Left lobe of liver (tissue), 2 donors: ENCODE measurements at places on chromosomes 4 and X.

DNA sequence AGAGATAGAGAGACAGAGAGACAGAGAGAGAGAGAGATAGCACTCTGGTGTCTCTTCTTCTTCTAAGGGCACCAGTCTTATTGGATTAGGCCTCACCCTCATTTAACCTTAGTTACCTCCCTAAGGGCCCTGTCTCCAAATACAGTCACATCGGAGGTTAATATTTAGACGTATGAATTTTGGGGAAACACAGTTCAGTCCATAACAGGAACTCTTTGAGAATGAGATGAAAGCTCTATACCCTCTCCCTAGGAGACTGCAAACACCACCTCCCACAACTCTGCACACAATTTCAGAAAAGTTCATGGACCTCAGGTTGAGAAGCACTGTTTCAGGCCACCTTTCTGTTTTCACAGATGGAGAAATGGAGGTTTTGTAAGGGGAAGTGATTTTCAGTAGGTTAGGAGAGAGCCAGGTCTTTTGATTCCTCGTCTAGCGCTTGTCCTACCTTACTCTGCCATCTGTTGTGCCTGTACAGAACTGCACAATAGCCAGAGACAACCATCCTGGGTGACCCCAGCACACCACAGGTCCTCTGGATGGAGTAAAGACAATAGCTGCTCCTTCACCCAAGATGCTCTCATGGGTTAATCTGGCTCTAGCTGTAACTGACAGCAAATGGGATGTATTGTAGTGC, 16.9 kb upstream of the LOC101059915 start:
- DNase-seq = no peak

- no peak for DNase-seq
These were observed 61.4 kb downstream of the AGA start for GRCh38 chr4:177380730-177381287.

- peak; percentile 49 for DNase-seq
These were observed at the start of gene LDB2 for GRCh38 chr4:16897991-16898827. Gene LDB2, minus strand, starts transcription at chr4:16898645.

DNA sequence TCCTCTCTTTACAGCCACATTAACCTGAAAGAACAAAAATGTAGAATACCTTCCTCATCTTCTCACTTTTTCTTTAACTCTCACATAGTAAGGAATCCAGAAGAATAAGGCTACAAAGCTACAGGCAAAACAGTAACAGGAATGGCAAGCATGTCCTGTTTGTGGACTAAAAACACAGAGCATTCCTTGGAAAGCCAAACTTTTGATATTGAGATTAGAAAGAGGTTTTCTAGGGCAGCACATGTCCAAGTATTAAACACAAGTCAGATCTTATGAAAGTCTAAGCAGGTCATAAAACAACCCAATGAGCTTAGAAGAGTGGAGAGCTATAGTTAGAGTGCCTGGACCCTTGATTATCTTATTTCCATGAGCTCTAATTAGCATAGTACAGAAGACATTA, 58.2 kb upstream of the FAM9C start:
- DNase-seq = no peak

DNA sequence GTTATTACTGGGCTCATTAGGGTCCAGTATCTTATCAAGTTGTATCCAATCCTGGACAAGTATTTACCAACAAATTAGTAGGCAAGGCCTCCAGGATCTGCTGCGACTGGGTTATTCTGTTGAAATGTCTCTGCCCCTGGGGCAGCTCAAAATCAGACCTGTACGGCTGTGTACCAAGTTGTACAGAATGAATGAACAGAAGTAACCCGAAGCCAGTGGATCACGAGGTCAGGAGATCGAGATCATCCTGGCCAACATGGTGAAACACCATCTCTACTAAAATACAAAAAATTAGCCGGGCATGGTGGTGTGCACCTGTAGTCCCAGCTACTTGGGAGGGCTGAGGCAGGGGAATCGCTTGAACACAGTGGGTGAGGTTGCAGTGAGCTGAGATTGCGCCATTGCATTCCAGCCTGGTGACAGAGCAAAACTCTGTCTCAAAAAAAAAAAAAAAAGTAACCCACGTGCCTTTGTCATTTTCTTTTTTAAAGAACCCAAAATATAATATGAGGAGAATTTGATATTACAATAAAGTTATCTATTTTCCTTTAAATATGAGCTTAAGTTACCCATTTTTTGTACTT, 127.3 kb downstream of the CBR4 start:
- no peak for DNase-seq

- no peak for DNase-seq
These were observed 10.5 kb downstream of the PPAT start for GRCh38 chr4:56424697-56425514.

- no peak for DNase-seq
These were observed 56.8 kb upstream of the FAT1 start for GRCh38 chr4:186780291-186781031.

DNA sequence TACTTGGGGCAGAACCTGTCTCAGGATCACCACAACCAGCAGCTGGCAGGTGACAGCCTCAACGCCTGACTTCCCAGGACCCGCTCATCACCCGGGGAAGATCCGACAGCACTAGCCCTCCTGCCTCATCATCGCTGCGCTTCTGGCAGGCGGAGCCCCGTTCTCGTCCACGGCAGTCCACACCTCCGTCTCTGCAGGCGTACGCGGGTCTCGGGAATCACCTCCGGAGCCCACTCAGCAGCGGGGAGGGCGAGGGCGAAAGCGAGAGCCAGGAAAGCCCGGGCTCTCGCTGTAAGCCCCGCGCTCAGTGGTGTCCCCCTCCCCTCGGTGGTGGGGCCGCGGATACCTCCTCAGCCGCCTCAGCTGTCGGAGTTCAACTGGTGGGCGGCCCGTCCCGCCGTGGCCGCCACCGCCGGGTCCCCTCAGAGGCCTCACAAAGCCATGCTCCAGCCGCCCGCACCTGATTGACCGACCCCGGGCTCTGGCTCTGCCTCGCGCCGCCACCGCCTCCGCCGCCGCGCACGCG, 518 bp upstream of the CNKSR2 start:
- peak; percentile 44 for DNase-seq

DNA sequence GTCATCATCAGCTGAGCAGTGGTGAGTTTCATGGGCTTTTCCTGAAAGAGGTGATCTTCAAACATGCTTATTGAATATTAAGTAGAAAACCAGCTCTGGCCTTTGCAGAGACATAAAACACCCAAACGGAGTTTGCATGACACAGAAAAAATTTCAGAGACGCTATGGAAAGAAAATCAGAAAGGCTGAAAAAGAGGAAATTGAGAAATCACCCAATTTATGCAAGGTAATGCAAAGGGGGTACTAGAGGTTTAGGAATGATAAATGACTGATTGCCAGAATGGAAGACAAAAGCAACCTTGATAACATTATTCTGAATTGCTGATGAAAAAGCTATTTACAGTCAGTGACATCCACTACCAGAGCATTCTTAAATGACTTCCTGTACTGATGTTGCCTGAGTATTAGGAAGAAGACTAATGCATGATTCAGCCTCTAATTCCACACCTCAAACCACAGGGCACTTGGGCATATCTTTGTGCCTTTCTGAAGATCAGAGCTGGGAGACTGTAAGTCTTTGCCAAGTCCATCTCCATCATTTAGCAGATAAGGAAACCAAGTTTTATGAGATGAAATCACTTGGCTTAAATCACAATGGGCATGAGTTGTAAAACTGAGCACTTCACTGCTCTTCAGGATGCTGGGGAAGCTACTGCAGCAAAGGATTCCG, 565.7 kb downstream of the PPARGC1A start:
- no peak for DNase-seq

DNA sequence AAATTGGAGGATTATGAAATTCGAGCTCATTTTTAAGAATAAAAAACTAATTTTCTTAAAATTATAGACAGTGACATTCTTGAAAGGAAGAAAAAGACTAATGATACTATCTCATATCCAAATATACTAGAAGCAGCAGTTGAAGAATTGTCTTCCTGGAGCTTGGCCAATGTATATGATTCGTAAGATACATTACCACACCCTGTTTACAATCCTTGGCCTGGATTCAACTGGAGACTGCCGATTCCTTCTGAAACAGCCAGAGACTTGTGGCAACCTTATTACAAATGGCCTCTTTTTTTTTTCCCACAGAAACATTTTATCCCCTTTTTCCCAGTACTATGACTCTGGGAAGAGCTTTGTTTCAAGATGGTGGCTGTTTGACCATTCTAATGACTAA, 571.2 kb upstream of the FAT1 start:
- no peak for DNase-seq

DNA sequence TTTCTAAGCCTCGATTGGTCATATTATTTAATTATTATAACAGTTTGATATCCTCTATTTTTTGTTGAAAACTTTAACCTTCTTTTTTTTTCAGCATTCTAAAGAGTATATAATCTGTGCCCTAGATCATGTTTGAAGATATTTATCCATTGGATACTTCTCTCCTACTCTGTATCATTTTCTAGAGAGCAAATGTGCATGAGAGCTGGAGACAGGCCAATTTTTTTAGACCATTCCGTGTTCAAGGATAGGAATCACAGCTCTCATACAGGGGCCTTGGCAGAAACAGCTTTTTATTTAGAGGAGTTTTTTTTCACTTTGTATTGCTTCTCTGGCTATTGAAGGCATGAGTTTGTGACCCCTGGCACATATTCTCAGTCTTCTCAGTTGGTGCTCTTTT, 57.7 kb upstream of the TBC1D14 start:
- no peak for DNase-seq

DNA sequence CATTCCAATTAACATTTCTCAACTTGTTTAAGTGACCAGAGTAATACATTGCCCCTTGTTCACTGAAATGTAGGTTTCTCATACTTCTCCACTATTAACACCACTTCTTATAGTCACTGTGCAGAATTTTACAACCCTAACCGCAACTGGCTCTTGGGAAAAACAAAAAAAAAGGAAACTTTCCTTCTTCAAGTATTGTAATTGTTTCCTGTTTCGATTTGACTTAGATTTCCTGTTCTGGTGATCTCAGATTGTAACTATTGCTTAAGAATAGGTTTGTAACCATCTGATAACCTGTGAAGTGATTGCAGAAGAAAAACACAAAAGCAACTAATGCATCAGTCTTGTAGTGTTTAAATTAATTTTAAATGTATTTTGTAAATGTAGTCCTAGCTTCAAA, 594.7 kb upstream of the GALNT7 start:
- DNase-seq = no peak

GRCh38 chr4:100908540-100908939, 390.7 kb upstream of the EMCN start:
- no peak for DNase-seq

DNA sequence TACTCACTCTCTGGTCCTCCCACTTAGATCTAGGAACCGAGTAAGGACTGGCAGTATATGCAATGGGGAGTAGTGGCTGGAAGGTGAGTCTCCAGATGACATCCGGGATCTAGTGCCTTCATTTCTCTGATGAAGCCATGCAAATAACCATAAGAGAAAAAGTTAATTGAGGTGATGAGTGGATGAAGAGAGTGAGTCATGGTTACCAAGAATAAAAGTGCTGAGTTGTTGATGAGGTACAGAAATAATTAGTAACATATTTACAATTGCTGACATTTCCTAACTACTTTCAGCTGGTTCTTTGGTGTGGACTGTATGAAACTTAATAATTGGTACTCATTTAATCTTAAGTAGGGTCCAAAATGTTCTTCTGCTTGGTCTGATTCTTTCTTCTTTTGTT, 146.7 kb upstream of the PITX2 start:
- DNase-seq = no peak

- DNase-seq = no peak
These were observed 90.0 kb upstream of the GRPR start for GRCh38 chrX:16033331-16033730.

DNA sequence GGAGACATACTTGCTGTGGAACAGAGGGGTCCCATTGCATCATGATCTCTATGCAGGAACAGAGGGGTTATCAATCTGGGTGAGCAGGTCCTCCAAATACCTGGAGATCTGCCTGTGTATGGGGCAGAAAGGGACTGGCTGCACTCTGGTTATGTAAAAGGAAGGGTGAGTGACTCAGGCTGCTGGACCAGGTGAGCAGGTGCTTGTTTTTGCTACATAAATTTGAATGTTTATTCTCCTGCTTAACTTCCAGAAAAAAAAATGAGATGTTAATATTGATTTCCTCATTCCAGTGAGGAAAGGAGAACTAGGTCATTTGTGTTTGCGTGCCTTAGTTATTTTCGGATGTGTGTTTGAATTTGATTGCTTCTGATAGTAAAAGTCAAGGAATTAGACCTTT, 225.8 kb upstream of the TRAM1L1 start:
- no peak for DNase-seq

DNA sequence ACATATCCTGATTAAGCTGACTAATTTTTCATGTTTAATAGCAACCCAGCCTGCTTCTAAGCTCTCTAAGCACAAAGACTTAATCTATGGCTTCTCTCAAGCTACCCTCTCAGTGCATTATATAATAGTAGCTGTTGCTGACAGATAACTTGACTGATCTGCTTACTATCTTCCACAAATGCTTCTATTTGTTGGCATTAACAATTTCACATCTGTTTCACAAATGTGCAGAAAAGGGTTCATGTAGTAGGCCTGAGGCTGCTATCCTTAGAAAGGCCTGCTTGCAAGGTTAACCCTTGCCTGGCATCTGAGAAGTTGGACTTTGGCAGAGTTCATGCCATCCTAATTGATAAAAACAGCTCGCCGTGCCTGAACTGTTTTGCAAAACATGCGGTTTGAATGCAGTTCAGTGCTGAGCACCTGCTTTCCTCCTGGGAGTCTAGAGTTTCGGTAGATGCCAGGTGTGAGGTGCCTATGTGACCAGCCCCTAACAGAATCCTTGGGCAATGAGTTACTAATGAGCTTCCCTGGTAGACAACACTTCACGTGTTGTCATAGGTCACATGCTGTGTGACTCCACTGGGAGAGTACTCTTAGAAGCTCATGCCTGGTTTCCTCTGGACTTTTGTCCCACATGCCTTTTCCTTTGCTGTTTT, 68.4 kb downstream of the NSG1 start:
- no peak for DNase-seq

GRCh38 chr4:823176-823760, 2.7 kb downstream of the CPLX1 start:
- DNase-seq = no peak

GRCh38 chr4:70768301-70768948, 46.7 kb downstream of the RUFY3 start:
- DNase-seq = no peak

DNA sequence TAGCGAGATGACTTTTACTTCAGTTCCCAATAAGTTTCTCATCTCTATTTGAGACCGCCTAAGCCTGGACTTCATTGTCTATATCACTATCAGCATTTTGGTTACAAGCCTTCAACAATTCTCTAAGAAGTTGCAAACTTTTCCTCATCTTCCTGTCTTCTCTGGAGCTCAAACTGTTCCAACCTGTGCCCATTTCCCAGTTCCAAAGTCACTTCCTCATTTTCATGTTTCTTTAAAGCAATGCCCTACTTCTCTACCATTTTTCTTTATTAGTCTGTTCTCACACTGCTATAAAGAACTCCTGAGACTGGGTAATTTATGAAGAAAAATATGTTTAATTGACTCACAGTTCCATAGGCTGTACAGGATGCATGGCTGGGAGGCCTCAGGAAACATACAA, 251.9 kb downstream of the TECRL start:
- no peak for DNase-seq

- DNase-seq = no peak
These were observed 479.3 kb downstream of the IL1RAPL1 start for GRCh38 chrX:29066516-29066915.

GRCh38 chrX:130413415-130413814, 11.6 kb downstream of the RBMX2 start:
- no peak for DNase-seq
